ENCODE measurements at places on chromosomes 6 and 20.

DNA sequence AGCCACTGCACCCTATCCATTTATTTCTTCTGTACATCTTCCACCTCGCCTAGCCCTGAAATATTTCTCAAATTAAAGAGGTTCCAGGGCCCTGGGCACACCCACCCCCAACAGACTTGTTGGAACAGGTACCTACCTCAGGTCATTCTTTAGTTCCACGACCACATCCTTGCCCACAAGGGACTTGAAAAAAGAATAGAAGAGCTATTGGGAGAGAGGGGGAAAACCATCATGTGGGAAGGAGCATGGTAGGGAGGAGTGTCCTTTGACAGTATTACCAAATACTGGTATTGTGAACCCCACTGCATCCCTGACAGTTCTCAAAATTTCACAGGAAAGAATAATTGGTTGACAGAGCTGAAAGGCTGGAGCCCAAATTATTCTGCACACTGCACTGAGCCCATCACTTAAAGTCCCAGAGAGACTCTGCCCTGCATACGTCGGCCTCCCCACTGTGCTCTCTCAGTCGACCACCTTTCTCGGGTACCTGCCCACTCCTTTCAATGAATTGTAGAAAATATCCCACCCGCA lies 762 bp downstream of the LSM2 start:
- DNase-seq, result no peak

DNA sequence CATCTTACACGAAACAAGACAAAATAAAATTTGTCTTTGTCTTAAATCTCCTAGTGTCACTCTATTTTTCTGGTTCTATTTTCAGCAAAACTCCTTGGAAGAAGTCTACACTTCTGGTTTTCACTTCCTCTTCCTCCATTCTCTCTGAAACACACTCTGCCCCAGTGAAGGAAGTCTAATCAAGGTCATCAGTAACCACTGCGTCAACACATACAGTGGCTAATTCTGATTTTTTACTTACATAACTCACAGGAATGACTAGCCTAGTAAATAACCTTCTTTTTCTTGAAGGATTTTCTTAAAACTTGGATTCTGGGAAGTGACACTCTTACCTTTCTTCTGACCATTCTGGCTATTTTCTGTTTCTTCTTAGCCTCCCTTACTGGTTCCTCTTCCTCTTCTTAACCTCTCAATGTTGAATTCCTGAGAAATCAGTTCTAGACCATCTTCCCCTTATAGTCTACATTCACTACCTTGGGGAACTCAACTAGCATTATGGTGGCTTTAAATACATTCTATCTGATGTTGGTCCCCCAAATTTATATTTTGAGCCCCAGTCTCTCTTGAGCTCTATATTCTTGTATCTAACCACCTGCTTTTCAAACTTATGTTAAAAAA lies 37.5 kb downstream of the AIG1 start:
- DNase-seq, result no peak

- no peak for DNase-seq
These were observed 8.4 kb downstream of the PSMG4 start for GRCh38 chr6:3267162-3267561.

GRCh38 chr6:42177514-42178364 lies 4.6 kb downstream of the GUCA1A start:
- DNase-seq, result no peak

GRCh38 chr6:37222125-37222967 lies 35.2 kb upstream of the TBC1D22B start:
- peak; percentile 55 for DNase-seq

DNA sequence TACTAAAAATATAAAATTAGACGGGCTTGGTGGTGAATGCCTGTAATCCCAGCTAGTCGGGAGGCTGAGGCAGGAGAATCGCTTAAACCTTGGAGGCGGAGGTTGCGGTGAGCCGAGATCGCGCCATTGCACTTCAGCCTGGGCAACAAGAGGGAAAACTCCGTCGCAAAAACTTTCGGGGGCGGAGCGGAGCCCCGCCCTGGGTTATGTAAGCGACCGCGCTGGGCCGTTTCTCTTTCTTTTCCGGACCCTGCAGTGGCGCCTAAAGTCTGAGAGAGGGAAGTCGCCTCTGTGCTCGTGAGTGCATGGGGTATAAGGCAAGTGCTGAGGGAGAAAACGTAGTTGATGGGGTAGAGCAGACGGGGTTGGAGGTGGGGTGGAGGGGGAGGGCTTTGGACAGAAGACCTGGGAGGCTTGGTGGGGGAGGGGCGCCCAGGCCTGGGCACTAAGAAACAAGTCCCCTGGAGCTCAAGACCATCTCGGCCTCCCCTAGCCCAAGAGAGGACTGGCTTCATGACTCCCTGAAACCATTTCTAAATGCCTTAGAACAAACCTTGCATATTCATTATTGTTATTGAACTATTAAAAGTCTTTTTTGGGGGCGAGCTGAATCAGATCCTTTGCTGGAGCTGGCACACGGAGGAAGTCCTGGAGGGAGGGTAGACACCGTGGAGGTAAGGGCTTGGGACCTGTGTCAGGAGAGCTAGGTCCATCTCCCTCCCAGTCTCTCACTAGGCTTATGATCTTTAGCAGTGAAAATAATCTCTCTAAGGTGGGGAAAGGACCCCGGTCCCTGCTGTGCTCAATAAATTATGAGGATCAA lies 2.7 kb upstream of the MICA start:
- peak; percentile 67 for DNase-seq

Measured in activated T-cell treated with anti-CD3 and anti-CD28 coated beads, Interleukin-2, amount 50 U/mL, for 4 hours (primary cell).